Esophagus squamous epithelium (tissue), 5 donors: ENCODE measurements at places on chromosomes 3 and 15.

DNA sequence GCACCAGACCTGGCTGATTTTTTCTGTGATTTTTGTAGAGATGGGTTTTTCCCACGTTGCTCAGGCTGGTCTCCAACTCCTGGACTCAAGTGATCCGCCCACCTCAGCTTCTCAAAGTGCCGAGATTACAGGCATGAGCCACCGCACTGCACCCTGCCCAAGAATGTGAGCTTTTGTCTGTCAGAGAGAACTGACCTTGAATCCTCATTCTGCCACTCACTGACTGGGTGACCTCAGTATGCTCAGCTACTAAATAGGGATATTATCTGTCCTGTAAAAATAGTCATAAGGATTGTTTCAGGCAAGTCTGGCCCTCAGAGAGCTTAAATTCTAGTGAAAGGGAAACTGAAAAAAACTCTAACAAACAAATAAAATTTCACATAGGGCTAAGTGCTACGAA is 2.1 kb upstream of the RFT1 start:
- DNase-seq, result no peak

GRCh38 chr15:67068710-67069400 is 3.5 kb downstream of the SMAD3 start:
- DNase-seq, result no peak

GRCh38 chr3:157297328-157297915 is 137.5 kb upstream of the CCNL1 start:
- no peak for DNase-seq

DNA sequence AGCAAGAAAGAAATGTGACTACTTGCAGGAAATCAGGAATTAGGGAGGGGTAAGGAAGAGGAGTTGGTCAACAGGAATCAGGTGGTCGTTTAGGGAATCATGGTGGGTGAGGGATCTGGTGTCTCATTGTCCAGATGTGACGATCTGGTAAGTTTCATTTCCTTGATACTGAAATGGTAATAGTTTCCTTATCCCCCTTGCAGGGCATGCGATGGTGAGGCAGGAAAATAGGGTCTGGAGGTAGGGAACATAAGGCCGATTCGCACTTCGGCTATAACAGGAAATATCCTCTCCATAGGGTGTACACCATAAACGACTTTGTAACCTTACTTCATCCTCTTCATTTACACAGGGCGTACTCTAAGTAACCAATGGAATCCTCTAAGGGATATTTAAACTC is 574 bp upstream of the LRRC34 start:
- no peak for DNase-seq

DNA sequence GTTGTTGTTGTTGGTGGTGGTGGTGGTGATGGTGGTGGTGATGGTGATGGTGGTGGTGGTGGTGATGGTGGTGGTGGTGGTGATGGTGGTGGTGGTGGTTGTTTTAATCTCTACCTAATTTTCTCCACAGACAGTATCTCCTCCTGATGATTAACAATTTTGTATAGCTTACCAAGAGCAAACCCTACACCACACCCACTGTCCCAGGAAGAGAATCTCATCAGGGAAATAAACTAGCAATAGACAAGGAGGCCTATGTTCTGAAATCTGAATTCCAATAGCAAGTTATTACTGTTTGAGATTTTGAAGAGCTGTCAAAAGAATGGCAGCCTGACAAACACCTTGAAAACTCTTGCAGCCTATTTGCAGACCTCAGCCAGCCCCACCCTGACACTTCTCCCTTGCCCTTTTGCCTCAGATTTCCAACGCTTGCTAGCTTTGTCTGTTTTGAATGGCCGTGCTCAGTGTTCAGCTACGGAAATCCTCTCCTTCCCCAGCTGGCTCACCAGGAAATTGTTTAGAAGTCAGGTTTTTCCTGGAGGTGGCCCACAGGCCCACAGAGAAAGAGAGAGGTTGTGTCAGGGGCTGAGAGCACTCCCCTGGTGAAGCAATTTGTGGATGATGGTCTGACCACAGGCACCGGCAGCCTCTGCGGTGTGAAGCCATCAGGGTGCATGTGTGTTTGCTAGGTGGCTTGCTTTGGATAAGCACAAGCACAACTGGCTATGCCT is 101.6 kb downstream of the MAGI1 start:
- no peak for DNase-seq

GRCh38 chr3:13535905-13536304 is 13.0 kb upstream of the FBLN2 start:
- no peak for DNase-seq

GRCh38 chr3:86801066-86801465 is 189.9 kb downstream of the VGLL3 start:
- no peak for DNase-seq

GRCh38 chr15:45535486-45536042 is 13.0 kb upstream of the SLC30A4 start:
- no peak for DNase-seq

DNA sequence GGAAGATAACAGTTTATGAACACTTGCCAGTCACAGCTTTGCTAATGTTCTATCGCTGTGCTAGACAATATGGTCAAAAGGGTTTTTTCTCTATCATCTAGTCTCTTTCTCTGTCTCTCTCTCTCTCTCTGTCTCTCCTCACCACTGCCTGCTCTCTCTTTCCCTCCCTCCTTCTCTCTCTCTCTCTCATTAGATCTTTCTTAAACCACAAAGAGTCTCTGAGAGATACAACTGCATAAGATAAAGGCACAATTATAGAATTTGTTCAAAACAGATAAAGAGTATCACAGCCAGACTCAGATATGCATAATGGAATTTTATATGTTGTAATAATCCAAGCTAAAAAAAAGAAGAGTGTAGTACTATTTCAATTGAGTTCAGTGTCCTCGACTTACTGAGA is 258.4 kb downstream of the MECOM start:
- DNase-seq, result no peak

DNA sequence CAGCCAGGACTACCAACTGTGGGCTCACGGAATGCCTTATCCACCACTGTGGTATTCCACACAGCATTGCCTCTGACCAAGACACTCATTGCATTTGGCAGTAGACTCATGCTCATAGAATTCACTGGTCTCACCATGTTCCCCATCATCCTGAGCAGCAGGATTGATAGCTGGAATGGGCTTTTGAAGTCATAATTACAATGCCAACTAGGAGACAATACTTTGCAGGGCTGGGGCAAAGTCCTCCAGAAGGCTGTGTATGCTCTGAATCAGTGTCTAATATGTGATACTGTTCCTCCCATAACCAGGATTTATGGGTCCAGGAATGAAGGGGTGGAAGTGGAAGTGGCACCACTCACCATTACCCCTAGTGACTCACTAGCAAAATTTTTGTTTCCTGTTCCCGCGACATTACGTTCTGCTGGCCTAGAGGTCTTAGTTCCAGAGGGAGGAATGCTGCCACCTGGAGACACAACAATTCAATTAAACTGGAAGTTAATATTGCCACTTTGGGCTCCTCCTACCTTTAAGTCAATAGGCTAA is 58.6 kb upstream of the CCDC80 start:
- DNase-seq, result no peak

DNA sequence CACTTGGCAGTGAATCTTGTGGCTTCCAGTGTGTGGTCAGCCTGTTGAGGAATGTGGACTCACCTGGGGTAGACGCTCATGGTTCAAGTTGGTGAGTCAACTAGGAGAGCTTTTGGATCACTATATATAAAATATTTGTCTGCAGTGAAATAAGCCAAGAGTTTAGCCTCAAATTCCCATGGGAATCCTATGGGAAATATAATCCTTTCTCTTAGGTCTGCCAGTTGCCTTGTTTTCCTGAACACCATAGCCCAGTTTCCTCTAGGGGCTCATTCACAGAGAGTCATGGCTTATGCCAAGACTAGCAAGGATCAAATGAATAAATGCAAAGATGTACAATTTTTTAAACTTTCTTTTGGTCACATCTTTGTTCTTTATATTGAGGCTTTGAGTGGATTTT is 100.1 kb upstream of the NPHP3 start:
- DNase-seq, result no peak

DNA sequence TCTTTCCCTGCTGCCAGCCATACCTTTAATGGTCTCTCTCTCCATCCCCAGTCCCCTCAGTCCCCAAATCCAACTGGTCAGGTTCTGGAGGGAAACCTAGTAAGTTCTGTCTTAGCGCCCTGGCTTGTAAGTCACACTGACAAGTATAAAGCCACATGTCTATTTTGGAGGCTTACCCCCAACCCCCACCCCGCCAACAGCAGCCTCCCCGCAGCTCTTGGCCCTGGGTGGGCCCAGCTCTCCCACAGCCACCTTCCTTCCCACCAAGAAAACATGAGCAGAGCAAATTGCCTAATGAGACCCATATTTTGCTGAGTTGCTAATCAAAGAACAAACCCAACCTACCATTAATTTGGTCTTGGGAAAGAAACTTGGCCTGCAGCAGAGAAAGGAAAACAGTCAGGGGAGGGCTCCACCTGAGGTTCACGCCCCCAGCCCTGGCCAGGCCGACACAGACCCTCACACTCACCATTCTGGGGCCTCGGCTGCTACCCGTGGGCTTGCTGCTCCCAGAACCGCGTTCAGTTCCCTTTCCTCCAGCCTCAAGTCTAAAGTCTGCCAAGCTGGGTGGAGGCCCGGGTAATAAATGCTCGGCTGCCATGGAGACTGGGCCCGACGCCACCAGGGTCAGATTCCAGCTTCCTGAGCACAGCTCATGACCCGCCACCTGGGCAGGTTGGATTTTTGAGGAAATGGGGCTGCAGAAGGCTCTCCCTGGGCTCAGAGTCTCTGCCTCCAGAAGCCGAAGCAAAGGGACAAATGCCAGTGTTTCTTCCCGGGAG is at the start of gene CALML4:
Gene CALML4 (minus strand): TSS at position 557 of the 782 bp plus-strand sequence. CDS start 85 bp downstream, at position 472.
- no peak for DNase-seq

- no peak for DNase-seq
Measured at GRCh38 chr3:117200962-117201361, 491.4 kb downstream of the TUSC7 start.

DNA sequence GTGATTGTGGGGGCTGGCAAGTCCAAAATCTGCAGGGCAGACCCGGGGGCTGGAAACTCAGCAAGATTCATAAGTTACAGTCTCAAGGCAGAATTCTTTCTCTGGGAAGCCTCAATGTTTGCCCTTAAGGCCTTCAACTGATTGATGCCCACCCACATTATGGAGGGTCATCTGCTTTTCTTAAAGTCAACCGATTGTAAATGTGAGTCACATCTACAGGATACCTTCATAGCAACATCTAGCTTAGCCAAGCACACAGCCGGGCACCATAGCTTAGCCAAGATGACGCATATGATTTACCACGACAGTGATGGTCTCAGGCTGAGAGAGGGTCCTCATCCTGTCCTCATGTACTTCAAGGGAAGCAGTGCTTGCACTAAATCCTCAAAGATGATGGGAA is 43.5 kb downstream of the IDH2 start:
- no peak for DNase-seq

- DNase-seq, result peak; percentile 50
Measured at GRCh38 chr3:196287440-196288140, at the start of gene PCYT1A. TSS of gene PCYT1A (minus strand) at chr3:196287726. CDS start at chr3:196270531, 17,195 bp downstream.

GRCh38 chr3:45017821-45018220 is 8.3 kb upstream of the CLEC3B start:
- no peak for DNase-seq

- no peak for DNase-seq
Measured at GRCh38 chr3:66372681-66373350, 128.0 kb downstream of the LRIG1 start.

DNA sequence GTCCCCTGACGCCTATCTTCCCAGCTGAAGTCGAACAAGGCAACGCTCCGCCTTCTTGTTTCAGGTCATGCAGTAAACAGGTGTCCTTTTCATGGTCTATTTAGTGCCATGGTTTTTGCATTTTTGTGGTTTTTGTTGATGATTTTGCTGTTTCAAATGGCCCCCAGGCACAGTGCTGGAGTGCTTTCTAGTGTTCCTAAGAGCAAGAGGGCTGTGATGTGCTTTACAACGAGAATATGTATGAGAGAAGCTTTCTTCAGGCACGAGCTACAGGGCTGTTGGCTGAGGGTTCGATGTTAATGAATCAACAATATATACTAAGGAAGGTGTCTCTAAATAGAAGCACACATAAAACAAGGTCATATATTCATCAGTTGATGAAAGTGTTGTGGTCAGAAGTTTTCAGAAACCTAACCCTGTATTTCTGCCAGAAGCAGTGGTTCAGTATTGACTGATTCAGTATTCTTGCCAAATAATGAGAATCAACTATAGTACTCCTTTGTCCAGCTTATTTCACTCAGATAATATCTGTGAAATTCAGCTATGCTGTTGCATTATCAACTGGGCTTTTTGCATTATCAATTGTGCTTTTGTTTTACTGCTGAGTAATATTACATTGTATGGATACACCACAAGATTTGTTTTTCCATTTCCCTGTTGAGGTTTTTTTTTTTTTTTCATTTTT is 18.5 kb downstream of the LIMD1 start:
- no peak for DNase-seq

GRCh38 chr3:16825617-16826204 is 59.0 kb upstream of the PLCL2 start:
- DNase-seq, result no peak

DNA sequence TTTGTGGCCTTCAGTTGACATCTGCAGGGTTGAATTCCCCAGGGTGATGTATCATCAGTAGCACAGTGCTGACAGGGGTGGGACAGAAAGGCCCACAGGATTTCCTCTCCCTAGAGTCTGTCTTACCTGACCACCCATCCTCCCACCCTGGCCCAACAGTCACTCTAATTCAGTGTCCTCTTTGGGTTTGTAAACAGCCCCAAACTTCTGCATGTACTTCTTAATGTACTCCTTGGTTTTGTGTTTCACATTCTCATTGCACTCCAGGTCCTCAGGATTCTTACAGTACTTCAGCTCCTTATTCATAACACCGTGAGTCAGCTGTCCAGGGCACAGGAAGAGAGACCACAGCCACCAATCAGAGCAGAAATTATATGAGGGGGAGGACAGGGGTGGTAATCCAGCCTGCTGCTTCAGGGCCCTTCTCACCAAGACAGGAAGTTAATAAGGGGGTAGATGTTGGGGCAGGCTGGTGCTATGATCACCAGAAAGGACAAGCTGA is 37.5 kb downstream of the NBEAL2 start:
- no peak for DNase-seq

- DNase-seq, result no peak
Measured at GRCh38 chr3:24315356-24315755, 179.3 kb downstream of the THRB start.

DNA sequence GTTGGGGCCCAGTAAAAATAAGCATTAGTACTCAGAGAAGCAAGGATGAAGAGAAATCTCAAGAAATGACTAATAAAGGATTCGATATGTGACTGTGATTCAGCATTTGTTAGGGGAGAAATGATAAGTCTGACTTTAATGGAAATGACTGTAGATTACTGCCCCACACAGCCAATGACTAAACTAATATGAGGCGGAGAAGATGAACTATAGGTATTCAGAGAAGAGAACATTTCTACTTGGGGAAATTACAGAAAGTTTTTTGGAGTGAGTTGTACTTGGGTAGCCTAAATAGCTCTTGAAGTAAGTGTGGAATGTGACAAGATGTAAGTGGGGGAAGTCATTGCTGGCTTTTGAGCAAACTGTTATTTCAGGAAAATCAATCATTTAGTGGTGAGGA is 380.0 kb downstream of the PDCD6IP start:
- DNase-seq, result no peak

GRCh38 chr15:51620641-51621040 is 1.9 kb downstream of the DMXL2 start:
- no peak for DNase-seq
